ENCODE measurements at places on chromosomes 16 and 17.

GRCh38 chr16:56603589-56603988, 4.8 kb upstream of the MT2A start:
- DNase-seq, result no peak

GRCh38 chr16:83305092-83305491, 502.7 kb upstream of the HSBP1 start:
- no peak for DNase-seq

DNA sequence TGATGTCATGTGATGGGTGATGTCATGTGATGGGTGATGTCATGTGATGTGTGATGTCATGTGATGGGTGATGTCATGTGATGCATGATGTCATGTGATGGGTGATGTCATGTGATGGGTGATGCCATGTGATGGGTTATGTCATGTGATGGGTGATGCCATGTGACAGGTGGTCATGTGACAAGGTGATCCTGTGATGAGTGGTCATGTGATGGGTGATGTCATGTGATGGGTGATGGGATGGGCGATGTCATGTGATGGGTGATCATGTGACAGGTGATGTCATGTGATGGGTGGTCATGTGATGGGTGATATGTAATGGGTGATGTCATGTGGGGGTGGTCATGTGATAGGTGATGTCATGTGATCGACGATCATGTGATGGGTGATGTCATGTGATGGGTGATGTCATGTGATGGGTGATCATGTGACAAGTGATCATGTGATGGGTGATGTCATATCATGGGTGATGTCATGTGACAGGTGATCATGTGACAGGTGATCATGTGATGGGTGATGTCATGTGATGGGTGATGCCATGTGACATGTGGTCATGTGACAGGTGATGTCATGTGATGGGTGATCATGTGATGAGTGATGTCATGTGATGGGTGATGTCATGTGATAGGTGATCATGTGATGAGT, 17.2 kb downstream of the CD300LB start:
- DNase-seq, result no peak

GRCh38 chr16:81224824-81225223, 13.7 kb upstream of the BCO1 start:
- no peak for DNase-seq

GRCh38 chr17:21061971-21062526, 19.2 kb upstream of the USP22 start:
- no peak for DNase-seq

- no peak for DNase-seq
Measured at GRCh38 chr16:81495321-81496234, 51.0 kb downstream of the CMIP start.

GRCh38 chr16:81337097-81337496, 22.3 kb downstream of the GAN start:
- no peak for DNase-seq

- no peak for DNase-seq
Measured at GRCh38 chr17:5785867-5786509, 201.7 kb upstream of the NLRP1 start.
